GM12878 (cell line): ENCODE measurements at places on chromosomes 12 and 14.

DNA sequence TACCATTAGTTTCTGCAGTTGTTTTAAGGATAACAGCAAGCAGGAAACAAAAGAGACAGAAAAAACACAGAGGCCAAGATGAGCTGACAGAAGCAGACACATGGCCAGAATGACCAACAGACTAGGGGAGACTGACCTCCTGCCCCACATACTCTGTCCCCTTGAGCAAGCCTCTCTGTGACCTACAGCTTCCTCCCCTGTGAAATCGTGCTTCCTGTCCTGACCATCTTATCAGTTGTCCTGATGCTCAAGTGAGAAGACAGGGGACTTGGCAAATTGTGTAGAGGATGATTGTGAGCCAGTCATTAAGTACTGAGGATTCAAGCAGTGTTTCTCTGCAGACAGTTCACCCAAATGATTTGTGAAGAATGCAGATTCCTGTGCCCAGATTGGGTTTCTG, 229.0 kb downstream of the SLC41A2 start:
- no peak for DNase-seq

DNA sequence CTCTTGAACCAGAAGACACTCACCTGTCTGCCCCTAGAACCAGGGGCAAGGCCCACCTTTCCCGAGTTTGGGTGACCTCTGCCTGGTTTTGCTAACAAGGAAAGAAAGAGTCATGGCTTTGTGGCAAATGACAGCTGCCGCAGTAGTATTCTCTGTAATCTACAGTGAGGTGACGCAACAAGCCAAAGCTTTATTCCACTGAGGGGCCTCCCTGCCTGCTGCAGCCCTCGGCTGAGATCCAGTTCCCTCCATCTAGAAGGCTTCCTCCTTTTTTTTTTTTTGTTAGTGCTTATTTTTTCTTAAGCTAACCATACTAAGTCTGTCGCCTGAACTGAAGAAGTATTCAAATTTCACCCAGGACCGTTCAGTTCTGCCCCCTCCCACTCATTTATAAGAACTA, 142.3 kb upstream of the TMCC3 start:
- DNase-seq = no peak

GRCh38 chr12:52271158-52271557, 3.3 kb upstream of the KRT86 start:
- DNase-seq = no peak

DNA sequence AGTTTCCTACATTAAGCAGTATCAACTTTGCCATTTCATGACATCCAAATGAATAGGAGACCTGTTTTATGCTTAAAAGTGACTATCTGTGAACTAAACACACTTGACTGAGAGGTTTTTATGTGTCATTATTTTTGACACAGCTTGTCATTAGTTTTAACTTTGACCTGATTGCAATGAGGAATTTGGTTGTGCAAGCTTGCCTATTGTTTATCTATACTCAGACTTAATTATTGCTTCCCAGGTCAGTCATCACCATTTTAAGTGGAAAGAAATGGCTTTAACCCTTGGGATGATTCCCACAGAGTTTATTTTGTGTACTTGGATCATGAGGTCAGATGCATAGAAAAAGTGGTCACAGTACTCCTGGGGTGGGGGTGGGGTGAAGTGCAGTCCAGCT, 171.0 kb upstream of the PRICKLE1 start:
- no peak for DNase-seq

GRCh38 chr14:22569106-22569736, 19.8 kb downstream of the DAD1 start:
- no peak for DNase-seq
